ENCODE measurements at places on chromosomes 7 and 10.

- DNase-seq: no peak
These were observed 48.9 kb downstream of the MKI67 start for GRCh38 chr10:128077155-128077875.

- DNase-seq: no peak
These were observed 9.8 kb downstream of the CDHR1 start for GRCh38 chr10:84204122-84204521.

- DNase-seq: no peak
These were observed 1283.9 kb upstream of the CELF2 start for GRCh38 chr10:9733766-9734165.

DNA sequence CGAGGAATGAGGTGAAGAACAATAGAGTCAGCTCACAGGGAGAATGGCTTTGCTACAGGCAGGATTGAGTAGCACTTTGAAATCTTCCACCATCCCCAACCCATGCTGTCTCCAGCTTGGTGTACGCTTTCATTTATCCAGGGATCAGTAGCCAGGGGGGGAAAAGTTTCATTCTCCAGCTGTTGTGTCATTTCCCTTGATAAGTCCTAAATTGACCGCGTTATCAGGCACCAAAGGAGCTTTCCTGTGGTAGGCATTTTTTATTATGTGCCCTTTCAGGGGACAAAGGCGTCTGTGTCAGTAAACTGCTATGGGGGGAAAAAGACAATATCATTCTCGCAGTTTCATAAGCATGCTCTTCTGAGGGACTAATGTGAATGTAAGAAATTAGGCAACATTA lies 106.6 kb upstream of the YAE1 start:
- peak; percentile 45 for DNase-seq

DNA sequence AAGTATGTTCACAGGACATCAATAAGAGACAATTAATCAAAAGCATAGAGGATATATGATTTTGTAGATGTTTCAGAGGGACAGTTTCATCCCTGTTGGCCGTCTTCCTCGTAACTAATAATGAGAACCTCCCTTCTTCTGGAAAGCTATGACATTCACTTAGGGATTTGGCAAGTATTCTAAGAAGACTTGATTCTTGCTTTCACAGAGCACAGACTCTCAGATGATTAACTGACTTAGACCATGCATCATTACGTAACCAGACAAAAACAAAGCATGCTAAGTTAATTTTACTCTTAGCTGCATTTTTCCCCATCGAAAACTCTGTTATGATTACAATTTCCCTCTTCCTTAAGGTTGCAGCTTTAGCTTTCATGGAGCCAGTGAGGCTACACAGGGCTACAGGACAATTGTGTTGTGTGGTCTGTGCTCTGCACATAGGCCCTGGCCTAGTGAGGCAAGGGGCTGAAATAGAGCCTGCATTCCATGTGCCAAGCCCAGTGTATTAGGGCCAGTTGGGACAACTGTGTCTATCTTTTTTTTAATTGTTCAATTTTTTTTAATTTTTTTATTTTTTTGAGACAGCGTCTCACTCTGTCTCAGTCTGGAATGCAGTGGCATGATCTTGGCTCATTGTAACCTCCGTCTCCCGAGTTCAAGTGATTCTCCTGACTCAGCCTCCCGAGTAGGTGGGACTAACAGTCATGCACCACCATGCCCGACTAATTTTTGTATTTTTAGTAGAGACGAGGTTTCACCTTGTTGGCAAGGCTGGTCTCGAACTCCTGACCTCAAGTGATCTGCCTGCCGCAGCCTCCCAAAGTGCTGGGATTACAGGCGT lies 105.3 kb downstream of the PLXDC2 start:
- no peak for DNase-seq

GRCh38 chr10:113527211-113527906 lies 25.5 kb upstream of the HABP2 start:
- no peak for DNase-seq

DNA sequence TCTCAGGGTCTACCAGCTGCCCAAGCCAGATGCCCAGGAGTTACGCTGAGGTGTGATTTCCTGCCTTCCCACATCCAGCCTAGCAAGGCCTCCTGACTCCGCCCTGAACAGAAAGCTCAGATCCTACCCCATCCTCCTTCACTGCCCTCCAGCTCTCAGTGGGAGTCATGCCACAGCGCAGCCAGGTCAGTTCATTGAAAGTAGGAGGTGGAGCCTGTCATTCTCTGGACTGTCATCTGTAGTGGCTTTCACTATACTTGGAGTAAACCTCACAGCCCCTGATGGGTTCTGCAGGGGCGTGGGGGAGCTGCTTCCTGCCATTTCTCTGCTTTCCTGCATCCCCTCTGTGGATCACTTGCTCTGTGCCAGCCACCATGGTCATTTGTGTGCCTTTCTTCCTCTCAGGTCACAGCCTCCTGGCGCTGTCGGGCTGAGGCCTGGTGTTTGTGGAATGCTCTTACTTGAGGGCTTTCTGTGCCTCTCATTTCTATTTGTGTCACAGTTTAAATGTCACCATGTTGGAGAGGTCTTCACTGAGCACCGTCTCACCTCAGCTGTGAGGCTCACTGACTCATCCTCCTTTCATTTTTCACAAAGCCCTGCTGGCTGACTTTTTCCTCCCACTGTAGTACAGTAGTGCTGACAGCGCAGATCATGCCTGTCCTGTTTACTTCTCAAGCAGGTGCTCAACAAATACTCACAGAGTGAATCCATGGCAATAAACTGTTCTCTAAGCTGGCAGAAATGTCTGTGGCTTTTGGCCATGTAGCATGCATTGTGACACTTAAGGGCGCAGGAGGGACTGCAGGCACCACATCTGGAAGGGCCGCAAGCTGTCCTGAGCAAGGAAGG lies 61.0 kb upstream of the TMEM248 start:
- peak; percentile 12 for DNase-seq

- no peak for DNase-seq
These were observed 104.2 kb upstream of the VWC2 start for GRCh38 chr7:49669285-49669684.

DNA sequence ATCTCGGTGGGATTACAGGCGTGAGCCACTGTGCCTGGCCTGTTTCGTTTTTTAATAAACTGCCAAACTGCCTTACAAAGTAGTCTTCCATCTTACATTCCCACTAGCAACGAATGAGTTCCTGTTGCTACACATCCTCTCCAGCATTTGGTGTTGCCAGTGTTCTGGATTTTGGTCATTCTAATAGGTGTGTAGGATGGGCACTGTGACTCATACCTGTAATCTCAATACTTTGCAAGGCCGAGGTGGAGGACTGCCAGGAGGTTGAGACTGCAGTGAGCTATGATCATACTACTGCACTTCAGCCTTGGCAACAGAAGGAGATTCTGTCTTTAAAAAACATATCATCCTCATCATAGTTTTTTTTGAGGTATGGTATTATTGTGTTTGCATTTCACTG lies 21.4 kb upstream of the RSBN1L start:
- no peak for DNase-seq

DNA sequence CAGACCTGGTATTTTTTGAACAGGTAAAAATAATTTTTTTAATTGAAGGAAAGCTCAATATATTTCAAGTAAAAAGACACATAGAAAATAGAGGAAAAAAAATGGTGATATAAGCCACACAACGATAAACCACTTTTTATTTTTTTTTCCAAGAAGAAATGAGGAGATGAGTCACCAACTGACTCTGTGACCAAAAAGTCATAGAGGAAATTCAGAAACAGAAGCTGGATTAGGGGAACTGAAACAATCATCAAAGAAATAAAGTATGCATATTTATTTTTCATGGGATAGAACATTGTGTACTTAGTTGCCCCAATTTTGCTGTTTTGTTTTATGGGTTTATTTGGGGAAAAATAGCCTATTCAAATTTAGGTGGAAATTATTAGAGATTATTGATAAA lies 176.8 kb upstream of the AGR3 start:
- DNase-seq: no peak

DNA sequence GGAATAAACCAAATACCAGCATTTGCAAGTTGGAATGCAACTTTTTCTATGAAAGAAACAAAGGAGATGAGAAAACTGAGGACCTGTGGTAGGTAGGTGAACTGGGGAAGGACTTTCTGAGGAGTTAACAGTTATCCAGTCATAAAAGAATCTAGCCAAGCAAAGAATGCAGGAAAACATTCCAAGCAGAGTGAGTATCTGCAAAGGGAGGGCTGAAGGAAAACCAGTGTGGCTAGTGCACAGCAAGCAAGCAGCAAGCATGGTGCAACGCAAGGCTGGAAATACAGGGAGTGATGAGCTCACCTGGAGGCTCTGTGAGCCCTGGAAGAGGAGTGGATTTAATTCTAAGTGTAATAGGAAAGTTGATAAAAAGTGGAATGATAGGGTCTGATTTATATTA lies 44.0 kb downstream of the RTKN2 start:
- no peak for DNase-seq

DNA sequence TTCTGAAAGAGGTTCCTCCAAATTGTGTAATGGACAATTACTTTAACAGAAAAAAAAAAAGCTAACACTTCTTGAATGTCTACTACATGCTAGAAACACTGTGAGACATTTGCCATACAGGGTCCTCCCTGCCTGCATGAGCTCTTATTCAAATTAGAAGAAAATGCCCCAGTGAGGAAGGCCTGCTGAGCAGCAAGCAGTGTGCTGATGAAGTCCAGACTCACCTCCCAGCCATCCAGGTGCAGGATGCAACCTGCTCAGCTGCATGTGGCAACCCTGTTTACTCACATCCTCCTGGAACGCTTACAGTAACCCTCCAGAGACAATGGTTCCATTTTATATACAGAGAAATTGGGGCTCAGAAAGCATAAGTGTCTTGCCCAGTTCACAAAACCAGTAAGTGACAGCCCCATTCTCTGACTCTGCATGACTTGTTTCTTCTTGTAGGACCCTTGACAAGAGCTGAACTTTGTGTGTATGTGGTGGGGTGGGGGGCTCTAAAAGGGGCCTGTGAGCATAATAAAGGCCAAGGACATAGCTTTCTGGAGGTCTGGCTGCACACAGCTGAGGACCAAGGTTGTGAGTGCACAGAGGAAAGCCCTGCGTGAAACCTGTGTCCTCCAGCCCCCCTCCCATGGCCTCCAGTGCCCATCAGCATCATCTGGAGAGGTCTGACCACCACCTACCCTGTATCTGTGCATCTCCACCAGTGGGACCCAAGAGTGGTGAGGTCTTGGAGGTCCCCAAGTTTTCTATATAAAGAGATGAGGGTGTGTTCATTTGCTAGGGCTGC lies 387.8 kb downstream of the GRID1 start:
- no peak for DNase-seq

DNA sequence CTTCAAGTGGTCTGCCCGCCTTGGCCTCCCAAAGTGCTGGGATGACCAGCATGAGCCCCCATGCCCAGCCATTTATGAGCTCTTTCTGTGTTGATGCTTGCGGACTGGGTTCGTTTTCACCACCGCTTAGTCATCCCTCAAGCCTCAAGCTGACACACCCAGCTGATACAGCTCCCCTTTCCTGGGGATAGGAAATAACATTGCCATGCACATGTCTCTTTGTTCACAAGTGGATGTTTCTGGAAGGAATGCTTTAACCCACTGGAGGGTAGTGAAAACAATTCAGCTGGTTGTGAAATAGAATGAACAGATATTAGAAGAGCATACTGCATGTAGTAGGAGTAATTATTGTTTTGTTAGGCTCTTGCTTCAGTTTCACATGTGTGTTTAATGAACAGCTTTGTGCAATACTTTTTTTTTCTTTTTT lies 8.5 kb upstream of the METTL27 start:
- DNase-seq: peak; percentile 72

GRCh38 chr7:35004531-35005095 lies 32.7 kb downstream of the DPY19L1 start:
- DNase-seq: peak; percentile 81

DNA sequence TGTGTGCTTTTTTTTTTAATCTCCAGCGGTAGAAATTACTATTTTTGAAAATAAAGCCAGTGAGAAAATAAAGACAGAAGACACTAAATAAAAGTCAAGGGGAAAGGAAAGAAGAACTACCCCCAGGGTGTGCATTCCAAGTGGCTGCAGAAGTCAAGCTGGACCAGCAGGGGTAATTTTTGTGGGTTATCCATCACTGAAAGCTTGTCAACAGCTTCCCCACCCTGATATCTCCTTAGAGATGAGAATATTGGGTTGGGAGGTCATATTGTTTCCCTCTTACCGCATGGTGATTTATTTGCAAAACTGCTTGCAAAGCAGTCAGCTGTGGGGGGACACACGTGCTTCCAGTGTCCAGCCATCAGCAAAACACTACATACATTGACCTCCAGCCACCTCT lies 46.4 kb downstream of the FAM107B start:
- DNase-seq: no peak

- peak; percentile 7 for DNase-seq
These were observed 873.7 kb downstream of the NXPH1 start for GRCh38 chr7:9307131-9307530.
